Thyroid gland (tissue), 4 donors: ENCODE measurements at places on chromosomes 6 and 20. TPM values are rescaled to one million over a fixed set of nuclear protein-coding genes. Genes with fewer than 3 reads are reported as not detected.

DNA sequence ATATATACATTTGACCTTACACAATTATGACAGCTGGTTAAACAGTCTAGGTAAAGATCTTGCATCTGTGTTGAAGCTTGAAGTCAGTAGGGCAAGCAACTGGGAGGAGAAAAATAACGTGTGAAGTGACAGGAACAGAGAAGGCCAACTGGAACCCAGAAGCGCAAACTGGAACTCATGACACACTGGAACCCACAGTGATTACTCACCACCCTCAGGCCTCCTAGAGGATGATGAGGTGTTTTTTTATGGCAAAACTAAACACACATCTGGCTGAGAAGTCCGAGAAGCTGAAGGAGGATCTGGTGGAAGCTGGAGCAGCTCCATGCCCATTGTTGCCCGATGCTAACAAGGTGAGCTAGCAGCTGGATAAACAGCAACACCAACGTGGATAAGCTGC lies 108.1 kb downstream of the TMEM200A start:
- H3K27ac ChIP-seq = no peak overlapping the region
- no peaks in the 10 kb centered on the region for H3K36me3 ChIP-seq
- no peak overlapping the region for H3K4me3 ChIP-seq
- no peaks in the 10 kb centered on the region for H3K27me3 ChIP-seq
- H3K4me1 ChIP-seq = no peaks in the 10 kb centered on the region
- DNase-seq = no peak

DNA sequence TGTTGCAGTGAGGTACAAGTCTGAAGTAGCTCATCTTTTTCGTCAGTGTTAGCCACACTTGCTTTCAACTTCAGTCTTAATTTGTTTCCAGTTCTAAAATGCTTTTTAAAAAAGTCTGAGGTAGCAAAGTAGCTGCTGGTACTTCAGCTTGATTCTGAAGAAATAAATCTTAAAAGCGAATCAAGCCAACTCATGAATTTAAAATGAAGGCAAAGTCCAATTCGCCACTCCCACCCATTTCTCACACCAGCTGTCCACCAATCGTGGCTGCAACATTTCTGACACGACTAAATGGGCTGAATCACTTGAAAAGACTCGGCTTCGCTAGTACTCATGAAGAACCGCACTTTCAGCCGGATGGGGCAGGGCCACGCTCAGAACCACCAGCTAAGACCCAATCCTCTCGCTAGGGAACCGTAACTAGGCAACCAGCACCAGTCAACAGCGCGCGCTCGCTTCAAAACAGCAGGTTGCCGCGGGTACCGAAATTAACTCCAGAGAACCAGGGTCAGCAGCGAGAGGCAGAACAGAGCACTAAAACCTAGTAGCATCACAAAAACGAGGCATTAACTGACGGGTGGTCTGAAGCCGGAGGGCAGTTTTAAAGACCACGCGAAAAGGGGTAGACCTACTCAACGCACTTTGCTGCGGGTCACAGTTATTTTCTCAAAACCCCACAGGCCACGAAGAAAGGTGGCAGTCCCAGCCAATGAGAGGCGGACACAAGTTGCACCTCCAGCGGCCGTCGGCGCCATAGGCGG lies 900 bp downstream of the BCLAF1 start:
- H3K36me3 ChIP-seq = no peaks in the 10 kb centered on the region
- peak overlapping the region; percentile 86 for H3K4me3 ChIP-seq
- peaks cover 45% of the 10 kb centered on the region for H3K4me1 ChIP-seq

DNA sequence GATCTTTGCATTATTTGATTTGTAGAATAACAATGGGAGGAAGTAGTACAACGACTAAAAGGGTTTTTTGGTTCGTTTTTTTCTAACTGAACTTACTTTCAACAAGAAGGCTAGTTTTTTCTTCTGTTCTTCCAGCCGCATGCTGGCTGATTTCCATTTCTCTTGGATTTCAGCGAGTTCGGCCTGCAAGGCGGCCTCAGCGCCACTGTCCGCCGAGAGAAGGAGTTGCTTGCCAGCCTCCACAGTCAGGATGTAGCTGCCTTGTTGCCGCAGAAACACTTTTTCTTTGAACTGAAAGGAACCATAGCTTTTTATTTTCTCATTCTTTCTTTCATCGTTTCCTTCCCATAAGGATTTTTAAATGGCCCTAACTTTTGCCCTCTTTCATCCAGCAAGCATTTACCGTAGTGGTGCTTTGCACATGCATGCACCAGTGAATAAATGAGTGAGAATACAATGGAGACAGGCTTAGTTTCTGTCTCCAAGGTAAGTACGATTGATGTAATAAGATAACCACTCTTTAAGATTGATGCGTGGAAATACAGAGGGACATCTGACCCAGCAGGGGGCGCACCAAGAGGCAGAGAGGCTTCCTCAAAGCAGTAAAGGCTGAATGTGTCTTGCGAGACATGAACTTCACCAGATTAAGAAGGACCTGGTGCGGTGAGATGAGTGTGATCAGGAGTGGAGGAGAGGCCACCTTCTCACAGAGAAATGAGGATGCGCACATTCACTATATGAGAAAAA lies 398.8 kb downstream of the ESR1 start:
- DNase-seq = no peak
- H3K4me3 ChIP-seq = no peak overlapping the region
- peaks cover 37% of the 10 kb centered on the region for H3K36me3 ChIP-seq
- no peak overlapping the region for H3K27ac ChIP-seq

DNA sequence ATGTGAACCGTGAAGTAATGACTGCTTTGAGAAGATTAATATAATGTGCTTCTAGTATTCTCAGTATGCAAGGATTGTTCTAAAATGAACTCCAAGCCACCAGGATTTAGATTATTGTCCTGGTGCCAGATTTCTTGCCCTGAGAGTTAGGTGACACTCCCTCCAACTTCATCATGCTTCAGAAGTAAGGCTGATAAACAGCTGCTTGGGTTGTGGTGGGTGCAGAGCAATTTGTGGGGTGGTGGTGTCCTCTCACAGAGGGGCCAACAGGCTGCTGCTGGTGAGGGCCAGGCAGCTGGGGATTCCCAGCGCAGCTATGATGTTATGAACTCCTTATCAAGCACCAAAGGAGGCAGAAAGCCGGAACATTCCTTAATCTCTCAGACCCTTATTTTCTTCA lies 114.6 kb downstream of the MCHR2 start:
- H3K4me3 ChIP-seq = no peak overlapping the region
- no peaks in the 10 kb centered on the region for H3K4me1 ChIP-seq
- H3K27ac ChIP-seq = no peak overlapping the region

DNA sequence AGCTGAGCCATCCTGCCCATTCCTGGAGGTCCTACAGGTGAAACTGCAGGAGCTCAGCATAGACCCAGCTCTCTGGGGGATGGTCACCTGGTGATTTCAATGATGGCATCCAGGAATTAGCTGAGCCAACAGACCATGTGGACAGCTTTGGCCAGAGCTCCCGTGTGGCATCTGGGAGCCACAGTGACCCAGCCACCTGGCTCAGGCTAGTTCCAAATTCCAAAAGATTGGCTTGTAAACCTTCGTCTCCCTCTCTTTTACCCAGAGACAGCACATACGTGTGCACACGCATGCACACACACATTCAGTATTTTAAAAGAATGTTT lies 44.0 kb downstream of the SIRPA start:
- H3K4me1 ChIP-seq = no peaks in the 10 kb centered on the region
- no peaks in the 10 kb centered on the region for H3K27me3 ChIP-seq
- no peak overlapping the region for H3K4me3 ChIP-seq
- no peak overlapping the region for H3K27ac ChIP-seq

DNA sequence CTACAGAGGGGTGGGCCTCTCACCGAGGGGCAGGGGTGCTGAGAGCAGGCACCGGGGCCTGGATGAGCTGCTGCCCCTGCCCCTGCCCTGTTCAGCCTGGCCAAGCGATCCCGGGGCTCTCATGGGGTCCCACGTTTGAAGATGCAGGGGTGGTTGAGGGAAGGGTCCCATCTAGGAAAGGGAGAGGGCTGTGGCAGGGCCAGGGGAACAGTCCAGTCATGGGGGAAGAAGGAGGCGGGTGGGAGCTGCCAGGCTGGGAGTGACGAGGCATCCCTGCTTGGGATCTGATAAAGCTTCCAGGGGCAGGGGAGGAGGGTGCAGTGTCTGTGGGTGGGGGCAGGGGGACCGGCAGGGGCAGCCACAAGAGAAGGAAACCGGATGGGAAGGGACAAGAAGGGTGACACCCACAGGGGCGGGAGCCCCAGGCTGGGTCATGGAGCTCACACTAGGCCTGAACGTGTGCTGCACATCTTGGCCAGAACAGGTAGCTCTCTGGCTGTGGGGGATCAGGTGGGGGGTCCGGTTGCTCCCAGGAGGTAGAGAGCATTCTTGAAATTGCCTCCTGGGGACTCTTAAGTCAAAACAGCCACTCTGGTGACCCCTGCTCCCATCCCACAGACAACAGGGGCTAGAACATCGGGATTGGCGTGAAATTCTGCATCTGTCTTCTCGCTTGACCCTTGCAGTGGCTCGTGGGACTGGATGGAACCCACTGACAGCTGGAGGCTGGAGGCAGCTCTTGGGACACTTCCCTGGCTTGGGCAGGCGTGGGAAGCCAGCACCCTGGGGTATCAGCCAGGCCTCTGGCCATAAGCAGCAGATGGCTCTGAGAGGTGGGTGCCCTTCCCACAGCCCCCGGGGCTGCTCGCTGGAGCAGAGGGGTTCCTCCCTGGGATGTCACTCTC lies 58.0 kb upstream of the GATA5 start:
- no peaks in the 10 kb centered on the region for H3K27me3 ChIP-seq
- H3K27ac ChIP-seq = no peak overlapping the region
- H3K4me1 ChIP-seq = no peaks in the 10 kb centered on the region
- H3K36me3 ChIP-seq = no peaks in the 10 kb centered on the region

- no peaks in the 10 kb centered on the region for H3K27me3 ChIP-seq
- H3K36me3 ChIP-seq = no peaks in the 10 kb centered on the region
- H3K27ac ChIP-seq = peak overlapping the region; percentile 39
- H3K4me3 ChIP-seq = no peak overlapping the region
Measured at GRCh38 chr20:25065072-25065624, 7.2 kb upstream of the ACSS1 start.

DNA sequence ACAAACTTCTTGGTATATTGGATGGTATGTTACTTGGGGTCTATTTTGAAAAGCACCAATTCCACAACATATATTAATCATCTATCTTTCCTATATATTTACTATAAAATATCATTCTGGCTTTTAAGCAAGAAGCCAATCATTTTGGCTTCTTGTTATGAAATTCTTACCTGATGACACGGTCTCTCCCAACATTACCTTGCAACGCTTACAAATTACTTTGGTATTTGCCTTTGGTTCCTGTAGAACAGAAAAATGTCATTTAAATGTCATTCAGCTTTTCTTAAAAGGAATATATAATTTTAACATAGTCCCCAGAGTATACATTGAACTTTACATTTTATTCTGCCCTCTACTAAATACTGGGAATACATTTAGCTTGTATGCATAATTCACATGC lies 27.4 kb downstream of the UBE3D start:
- H3K36me3 ChIP-seq = no peaks in the 10 kb centered on the region
- no peak for DNase-seq
- no peaks in the 10 kb centered on the region for H3K27me3 ChIP-seq

TOX2 gene
- 3.4 TPM for total RNA-seq

ADGB gene
- total RNA-seq = not detected

MCHR2 gene
- not detected for total RNA-seq

RNF114 gene
- total RNA-seq = 279 TPM
